ENCODE measurements at places on chromosomes 2 and 18.

DNA sequence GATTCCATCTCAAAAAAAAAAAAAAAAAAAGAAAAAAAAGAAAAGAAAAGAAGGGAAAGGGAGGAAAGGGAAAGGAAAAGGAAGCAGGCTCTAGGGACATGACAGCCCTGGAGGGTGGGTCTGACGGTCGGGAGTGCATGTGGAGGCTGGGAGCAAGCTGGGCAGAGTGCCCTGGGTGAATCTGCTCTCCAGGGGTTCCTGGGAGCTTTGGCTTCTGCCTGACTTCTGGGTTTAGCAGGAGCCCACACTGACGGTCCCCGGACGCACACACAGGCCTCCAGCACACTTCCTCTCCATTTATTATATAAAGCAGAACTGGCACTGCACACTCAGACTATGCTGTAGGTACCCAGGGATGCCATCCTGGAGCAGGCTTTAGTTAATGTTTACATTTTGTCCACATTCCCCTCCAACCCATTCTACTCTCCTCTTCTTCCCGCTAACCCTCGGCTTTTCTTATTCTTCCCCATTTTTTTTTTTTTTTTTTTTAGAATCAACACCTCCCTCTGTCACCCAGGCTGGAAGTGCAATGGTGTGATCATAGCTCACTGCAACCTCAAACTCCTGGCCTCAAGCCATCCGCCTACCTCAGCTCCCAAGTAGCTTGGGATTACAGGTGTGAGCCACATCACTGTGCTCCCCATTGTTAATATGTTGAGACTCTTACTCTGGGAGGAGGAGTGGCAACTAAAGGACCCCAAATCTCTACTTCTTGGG, 151.1 kb upstream of the SLC1A4 start:
- no peak for DNase-seq

DNA sequence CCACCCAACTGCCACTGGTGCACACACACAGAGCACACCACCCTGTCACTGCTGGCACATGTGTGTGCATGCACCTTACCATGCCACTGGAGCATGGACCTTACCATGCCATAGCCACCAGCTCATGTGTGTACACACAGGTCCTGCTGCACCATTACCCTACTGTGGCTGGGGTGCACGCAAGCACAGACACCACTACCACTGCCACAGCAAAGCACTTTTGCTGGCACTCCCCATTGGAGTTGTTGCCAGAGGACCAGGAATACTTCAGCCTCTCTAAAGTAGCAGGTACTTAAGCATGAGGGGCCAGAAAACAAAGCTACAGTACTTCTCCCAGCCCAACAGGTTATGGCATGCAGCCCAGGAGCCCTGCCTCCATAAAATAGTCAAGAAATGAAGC, 404.8 kb downstream of the MBD2 start:
- no peak for DNase-seq

GRCh38 chr2:235870515-235870914, 297.7 kb downstream of the GBX2 start:
- DNase-seq, result no peak

DNA sequence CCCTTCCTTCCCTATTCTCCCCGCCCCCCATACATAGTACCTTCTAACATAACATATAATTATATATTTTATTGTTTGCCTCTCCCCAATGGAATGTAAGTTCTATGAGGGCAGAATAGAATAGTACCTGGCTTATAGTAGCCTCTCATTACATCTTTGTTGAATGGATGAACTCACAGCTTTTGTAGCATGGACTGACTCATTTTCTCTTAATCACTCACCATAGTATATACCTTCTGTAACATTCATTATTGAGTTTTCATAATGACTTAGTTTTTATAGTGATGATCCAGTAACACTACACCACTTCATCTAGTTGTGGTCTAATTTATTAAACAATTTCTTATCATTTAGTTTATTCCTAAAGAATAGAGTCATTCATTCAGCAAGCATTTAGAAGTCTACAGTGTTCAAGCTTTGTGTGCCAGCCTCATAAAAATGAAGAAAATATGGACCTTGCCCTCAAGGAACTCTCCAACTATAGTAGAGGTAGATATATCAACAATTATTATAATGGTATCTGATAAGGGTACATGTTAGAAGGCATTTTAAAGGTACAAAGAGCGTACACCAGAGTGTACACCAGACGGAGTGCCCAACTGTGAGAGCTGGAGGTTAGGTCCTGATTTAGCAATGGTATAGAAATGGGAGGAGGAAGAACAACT, 31.1 kb downstream of the NCOA1 start:
- no peak for DNase-seq

DNA sequence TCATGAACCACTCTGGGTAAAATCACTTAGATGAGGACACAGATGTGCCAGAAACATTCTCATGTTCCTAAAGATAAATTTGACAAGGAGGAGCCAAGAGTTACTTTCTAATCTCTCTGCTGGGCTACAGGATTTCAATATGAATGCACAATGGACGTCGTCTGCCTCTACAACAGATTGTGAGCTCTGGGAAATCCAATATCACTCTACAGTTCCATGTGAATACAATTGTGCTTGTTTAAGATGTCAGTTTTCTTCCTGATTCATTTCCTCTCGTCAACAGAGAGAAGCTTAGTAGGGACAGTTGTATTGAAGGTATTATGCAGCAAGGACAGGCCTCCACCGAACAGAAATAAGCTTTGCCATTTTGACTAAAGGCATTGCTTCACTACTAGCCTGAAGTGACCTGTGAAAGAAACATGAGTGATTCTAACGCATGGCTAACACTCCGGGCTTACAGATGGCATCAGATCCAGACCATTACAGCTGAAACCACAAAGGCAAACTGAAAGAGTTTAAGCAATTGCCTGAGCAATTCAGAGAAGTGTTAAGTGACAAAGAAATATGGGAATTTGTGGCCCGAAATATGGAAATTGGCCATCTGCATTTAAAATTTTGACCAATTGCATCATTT, 1591.5 kb downstream of the LRP1B start:
- no peak for DNase-seq

- DNase-seq, result no peak
These were observed 32.0 kb downstream of the IMPA2 start for GRCh38 chr18:12013186-12013916.

GRCh38 chr2:233355916-233356315, 1.6 kb downstream of the DGKD start:
- no peak for DNase-seq

- DNase-seq, result no peak
These were observed 466.1 kb downstream of the TGIF1 start for GRCh38 chr18:3916082-3916481.

DNA sequence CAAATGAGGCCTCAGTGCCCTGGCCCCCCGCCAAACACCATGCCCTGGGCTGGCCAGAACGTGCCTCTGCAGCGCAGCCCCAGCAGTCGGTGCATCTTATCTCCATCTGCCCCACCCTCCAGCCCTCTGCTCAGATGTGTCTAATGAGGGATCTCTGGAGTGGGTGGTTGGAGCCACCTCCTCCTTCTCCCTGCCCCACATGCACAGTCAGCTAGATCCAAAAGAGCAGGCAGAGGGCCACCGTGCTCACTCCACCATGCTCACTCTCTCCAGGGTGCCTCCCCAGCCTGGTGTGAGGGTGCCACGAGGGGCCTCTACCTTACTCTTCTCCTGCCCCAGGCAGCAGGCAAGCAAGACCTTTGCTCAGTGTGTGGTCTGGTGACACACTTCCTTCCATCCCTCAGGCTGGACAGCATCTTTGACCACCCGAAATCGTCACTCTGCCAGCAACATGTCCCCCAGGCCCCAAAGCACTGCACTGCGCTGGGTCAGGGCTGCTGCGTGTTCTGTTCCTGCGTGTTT, 266.1 kb upstream of the HDAC4 start:
- DNase-seq, result no peak

GRCh38 chr2:165637396-165637795, 156.7 kb downstream of the GALNT3 start:
- no peak for DNase-seq

GRCh38 chr18:79523206-79523735, 127.5 kb downstream of the NFATC1 start:
- peak; percentile 41 for DNase-seq

DNA sequence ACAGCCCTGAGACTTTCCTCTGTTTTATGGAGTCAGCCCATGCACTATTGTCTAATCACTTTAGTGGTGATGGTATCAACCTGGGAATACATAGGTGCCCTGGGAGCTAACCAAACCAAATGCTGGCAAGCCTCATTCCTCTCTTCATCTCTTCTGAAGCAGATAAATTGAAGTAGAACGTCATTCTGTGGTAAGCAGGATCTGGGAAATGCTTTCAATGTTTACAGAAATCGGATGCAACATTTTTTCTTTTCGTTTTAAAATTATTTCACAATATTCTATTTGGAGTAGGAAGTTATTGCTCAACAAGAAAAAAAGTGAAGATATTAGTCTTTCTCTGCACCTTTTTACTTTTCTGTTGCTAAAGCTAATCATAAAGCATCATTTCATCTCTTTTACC, 114.2 kb downstream of the RBMS1 start:
- no peak for DNase-seq

DNA sequence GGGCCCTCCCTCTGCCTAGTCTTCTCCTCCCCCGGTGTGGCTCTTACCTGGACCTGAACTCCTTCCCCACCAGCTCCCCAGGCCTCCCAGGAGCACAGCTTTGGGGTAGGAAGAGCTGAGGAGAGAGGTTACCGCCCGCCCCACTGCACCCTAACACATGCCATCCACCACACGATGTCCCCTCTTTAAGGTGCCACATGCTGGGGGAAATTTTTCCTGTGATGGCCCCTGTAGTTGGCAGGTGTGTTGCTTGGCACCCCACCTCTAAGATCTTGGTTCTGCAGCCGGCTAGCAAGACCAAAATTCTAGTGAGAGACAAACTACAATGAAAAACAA, 6.9 kb upstream of the TEX261 start:
- no peak for DNase-seq

GRCh38 chr2:58106896-58107295, 60.3 kb downstream of the VRK2 start:
- DNase-seq, result no peak

DNA sequence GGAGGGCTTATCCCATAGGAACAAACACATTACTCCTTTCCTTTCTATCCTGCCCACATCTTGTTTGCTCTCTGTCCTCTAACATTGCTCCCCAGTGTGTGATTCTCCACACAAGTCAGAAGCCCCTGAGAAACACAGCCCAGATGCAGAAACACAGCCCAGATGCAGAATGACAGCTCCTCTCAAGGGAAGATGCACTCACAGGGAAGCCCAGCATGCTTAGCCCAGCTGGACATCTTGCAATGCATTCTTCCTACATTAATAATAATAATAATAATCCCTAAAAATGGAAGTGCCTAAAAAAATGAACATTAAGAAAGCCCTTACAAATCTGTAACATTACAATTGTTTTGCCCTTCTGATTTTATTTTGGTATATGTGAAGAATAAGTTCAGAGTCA, 172.1 kb downstream of the CBLN2 start:
- DNase-seq, result no peak

DNA sequence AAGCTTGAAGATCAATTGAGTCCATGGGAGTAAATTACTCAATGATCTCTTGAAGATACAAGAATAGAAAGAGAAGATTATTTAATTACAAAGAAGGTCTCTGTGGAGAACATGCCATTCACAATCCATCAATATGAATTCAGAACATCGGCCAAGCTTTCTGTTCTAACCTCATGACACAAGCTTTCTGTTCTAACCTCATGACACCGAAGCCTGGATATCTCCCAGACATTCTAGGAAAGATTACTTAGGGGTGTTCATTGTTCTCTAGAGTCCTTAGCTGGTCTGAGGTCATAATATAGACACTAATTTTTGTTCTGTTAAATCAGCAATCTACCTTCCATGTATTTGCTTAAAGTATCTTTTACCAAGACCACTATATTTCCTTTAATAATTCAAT, 95.5 kb downstream of the RDH14 start:
- DNase-seq, result no peak

DNA sequence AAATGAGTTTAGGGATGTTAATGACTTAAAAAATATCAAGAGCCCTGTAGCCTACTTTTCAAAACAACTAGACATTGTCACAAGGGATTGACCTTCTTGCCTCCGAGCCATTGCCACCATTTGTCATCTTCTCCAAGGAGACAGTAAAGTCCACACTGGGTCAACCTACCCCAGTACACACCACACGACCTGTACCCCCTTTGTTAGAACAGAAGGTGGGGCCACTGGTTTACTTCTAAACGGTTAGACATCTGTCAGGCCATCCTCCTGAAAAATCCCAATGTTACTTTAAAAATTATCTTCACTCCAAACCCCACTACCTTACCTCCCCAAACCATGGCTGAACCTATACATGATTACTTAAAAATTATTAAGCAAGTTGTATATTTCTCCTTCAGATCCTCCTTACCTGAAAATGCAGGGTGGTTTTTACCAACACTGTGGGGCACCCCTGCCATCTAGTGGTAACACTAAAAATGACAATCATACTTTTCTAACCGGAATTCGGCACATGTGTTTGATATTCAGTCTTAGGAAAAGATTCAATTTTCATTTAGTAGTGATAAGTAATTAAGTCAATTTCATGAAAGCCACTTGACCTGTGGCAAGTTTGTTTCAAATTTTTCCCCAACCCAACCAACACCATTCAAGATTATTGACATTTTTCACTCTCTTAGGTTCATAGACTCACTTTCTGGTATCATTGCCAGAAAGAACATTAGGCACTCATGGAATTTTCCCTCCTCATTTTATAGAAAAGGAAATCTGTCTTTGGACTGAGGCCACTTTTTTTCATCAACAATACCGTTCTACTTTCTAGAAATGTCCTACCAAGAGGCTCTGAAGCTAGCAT, 265.3 kb upstream of the PKDCC start:
- no peak for DNase-seq

DNA sequence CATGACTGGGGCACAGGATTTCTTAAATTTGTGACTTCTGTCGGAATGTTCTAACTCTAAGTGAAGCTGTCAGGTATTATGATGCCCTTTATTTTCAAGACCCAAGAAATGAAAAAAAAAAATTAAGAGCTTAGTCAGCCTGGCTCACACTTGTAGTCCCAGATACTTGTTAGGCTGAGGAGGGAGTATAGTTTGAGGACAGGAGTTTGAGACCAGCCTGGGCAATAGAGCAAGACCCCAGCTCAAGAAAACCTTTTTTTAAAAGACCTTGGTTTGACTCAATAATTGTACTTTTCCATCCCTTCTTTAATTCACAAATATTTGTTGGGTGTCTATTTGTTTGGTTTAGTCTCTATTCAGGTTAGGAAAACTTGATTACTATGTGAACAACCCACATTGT, 310.0 kb downstream of the STK39 start:
- no peak for DNase-seq

DNA sequence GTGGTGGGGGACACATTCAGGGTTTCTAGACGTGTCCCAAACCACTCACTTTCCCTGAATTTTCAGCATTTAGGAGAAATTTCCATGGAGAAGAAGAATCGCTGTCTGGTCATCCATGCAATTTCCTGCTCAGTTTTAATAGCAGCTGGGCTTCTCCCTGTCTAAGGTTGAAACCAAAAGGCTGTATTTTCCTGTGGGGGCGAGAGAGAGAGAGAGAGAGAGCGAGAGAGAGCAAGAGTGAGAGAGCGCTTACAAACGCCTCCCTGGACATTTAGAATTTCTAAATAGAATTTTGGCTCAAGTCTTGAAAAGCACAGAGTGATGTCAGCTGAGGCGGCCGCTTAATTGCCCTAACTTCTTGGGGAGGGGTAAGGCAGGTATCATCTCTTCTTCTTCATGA, 110.8 kb downstream of the SETBP1 start:
- DNase-seq, result no peak
